Sciatic nerve (tissue), 2 donors: ENCODE measurements at places on chromosomes 3 and 15. TPM values are rescaled to one million over a fixed set of nuclear protein-coding genes. Genes with fewer than 3 reads are reported as not detected.
A peak's percentile ranks its signal among the peaks of the same experiment; 100 is the strongest.

The ARL14 gene
- not detected for total RNA-seq

The MINDY2 gene
- total RNA-seq, result 61.6 TPM

The STXBP5L gene
- 1.4 TPM for total RNA-seq

The CCDC13 gene
- total RNA-seq, result 3.1 TPM

The ITIH3 gene
- 22.0 TPM for total RNA-seq

GRCh38 chr3:173138026-173138425 lies 3.0 kb downstream of the SPATA16 start:
- no peak for DNase-seq

DNA sequence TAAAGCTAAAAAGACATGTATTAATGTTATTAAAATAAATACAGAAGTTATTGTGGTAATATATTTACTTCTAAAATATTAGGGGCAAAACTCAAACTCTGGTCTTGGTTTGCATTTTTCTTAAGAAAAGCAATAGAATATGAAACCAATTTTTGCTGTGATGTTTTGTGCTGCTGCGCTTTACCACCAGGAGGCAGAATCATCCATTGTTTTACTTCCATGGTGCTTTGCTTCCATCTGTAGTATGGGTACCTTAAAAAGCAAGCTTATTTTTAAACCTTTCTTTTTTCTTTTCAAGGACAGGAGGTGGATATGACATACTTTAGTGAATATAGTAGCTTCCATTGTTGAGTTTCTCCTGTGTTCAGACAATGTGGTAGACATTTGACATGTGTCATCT lies 46.6 kb upstream of the MRPL3 start:
- no peak for DNase-seq

GRCh38 chr15:57114070-57114469 lies 195.6 kb downstream of the TCF12 start:
- no peak for DNase-seq

GRCh38 chr15:60782316-60782715 lies 303.4 kb upstream of the ICE2 start:
- no peak for DNase-seq

GRCh38 chr3:128854475-128854874 lies 24.9 kb upstream of the ACAD9 start:
- no peak for DNase-seq

GRCh38 chr3:47704237-47704612 lies 77.5 kb downstream of the SMARCC1 start:
- no peak for DNase-seq

GRCh38 chr3:32166654-32167053 lies 60.2 kb downstream of the GPD1L start:
- no peak for DNase-seq

DNA sequence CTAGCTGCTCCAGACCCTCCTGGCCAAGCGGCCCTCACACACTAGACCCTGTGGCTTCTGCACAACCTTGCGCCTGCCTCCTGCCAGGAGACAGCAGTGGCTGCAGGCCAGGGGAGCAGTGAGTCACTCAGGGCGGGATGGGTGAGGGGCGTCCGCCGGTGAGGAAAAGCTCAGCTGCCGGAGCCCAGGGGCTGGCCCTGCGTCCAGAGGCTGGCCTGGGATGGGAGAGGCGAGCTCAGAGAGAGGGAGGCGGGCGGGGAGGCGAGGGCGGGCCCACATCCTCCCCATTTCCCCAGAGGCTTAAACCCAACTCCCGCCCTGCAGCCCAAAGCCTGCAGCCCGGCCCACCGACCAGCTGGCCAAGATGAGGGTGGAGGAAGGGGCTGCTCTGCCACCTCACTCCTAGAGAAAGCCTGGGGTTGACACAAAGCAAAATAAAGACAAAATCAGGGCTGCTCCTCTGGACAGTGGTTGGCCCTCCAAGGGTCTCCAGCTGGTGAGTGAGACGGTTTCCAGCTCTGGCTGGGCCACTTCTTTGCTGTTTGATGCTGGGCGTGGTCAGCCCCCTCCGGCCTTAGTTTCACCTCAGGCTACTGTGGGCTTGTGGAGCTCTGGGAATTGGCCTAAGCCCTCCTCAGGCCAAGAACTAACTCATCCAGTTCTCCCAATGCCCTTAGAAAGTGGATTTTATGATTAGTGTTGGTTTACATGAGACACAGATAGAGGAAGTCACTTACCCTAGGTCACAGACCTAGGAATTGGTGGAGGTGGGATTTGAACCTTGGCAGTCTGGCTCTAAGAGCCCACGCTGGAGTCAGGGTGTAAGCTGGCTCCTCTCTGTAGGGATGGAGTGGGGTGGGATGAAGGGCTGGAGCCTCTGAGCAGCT lies 50.6 kb downstream of the IQSEC1 start:
- DNase-seq, result peak; percentile 83

DNA sequence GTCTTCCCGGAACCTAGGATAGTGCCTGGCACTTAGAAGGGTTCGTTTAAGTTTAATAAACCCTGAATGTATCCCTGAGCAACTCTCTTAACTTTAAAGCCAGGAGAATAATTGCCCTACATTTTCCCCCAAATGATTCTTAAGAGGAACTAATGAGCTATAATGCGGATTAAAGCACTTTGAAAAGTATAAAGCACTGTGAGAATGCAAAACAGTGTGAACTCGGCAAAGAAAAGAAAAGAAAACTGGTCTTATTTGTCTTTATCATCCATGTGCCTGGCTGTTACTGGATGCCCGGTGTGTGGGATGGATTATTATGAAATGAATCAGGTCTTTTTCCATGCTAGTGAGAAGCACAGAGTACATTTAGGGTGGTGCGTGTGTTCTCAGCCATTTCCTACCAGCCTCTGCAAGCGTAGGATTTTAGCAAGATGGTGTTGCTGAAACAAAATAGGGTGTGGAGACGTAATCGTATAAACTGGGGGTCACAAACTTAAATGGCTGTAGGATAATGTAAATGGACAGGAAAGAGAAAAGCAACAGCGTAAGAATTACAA lies 983 bp downstream of the KBTBD12 start:
- no peak for DNase-seq

GRCh38 chr15:65028338-65028737 lies 1.1 kb downstream of the MTFMT start:
- DNase-seq, result no peak

DNA sequence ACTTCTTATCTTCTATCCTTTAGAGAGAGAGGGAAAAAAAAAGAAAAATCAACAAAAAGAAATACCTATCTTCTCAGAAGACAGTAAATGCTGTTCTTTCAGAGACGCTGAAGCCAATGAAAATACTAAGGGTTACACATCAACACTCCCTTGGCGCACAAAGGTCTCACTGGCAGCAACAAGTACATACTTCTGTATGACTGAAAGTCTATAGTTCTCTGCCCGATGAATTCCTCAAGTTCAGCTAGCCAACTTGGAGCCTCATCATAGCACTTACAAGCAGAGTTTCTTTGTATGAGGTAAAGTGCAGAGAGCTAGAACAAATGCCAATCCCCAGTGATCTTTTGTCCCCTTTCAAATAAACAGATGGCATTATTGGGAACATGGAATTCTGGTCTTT lies 62.7 kb downstream of the CPNE4 start:
- no peak for DNase-seq

DNA sequence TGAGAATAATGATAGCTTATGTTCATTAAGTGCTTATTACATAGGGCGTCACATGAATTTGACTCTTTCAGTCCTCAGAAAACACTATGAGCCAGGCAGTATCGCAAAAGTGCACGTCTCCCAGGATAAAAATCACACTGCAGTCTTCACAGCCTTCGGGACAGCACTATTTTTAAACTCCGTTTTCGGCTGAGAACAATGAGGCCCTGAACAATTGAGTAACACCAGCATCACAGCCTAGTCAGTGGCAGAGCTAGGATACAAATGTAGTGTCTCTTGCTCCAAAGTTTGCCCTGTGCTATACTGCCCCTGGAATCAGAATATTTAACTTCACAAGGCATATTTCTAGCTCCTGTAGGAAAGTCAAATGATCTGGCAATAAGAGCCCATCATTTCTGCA lies 852.1 kb upstream of the SEMA6D start:
- no peak for DNase-seq

DNA sequence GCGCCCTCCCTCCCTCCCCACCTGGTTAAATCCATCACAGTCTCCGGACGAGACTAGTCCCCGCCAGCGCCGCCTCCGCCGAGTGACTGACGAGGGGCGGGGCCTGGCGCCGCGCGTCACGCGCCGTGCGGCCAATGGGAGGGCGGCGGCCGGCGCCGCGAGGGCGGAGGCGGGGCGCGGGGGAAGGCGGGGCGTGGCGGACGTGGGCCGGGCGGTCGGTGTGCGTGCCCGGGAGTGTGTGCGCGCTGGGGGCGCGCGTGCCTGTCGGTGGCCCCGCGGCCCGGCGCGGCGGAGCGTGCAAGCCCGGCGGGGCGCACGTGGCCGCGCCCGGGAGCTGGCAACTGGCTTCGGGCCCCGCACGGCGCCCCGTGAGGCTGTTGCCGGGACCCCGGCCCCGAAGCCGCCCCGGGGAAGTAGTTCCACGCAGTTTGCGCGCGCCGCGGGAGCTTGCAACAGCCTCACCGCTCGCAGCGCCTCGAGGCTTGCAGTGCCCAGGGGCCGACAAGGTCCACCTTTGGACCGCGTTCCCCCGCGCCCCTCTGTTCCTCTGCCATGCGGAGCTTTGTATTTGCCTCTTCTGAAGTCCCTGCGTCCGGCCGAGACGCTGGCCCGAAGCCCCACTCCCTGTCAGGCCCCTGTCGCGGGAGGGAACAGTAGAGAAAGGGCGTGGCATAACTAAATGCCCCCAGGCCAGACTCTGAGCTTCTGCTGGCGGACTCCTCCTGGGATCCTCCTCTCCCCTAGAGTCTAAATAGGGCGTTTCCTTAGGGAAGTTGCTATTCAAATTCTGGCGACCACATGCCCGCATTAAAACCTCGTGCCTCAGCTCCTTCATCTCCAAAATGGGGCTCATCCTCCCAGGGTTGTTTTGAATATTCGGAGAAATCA lies 400.9 kb downstream of the SHQ1 start:
- DNase-seq, result peak; percentile 96

DNA sequence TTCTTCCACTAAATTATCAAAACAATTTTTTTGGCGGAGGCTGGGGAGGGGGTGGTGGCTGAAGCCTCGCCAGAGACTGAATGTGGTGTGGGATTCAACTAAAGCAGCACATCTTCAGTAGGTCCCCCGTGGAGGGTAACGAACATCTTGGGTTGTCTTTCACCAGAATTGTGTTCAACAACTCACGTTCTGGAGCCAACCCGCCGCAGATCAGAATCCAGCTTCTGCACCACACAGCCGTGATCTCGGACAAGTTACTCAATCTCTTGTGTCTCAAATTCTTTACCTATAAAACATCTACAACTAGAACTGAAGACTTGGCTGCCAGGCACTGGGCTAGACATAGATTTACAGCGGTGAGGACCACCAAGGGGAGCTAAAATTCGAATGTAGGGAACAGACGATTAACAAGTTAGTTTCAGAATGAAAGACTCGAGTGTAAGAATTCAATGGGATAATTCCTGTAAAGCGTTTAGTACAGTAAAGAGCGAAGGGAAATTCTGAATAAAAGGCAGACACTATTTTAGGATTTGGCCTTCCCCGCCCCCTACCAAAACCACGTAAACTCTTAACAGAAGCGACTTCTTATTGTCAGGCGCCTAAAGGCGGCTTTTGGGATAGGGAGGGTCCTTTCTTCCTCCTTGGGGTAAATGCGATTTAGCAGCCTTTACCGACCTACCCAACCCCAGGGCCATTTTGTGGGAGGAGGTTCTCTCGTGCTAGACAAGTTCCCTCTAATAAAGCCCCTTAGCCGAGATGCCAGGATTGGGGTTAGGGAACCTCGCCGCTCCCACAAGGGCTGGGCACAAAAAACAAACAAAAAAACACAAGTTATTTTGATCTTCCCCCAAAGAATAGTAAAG lies 697 bp upstream of the RAB5A start:
- DNase-seq, result peak; percentile 62

DNA sequence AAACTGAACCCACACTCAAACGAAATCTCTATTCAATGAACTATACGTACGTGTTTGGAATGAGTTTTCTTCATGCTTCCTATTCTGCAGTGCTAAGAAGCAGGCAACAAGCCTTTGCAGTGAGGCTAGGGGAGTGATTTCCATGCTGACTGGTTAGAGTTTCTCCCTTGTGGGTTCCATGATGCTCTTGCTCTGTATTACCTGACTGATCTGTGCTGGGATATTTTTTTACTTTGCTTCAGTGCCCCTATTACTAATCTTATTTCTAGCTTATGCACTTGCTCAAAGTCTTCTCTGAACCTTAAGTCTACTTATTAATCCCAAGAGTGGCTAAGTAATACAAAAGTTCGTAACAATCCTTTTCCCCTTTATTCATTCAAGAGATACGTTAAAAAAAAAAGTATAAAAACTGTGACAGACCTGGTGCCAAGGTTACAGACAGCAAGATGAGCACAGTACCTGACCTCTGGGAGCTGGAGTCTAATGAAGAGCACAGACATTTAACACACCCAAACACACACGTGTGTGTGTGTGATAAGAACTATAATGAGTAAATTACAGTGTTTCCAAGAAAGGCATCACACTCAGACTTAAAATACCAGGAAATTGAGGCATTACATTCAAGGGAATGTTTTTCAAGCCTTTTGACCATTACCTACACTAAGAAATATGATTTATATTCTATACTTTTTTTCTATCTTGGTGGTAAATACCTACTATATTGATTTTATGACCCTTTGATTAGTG lies 50.5 kb upstream of the FBN1 start:
- no peak for DNase-seq

DNA sequence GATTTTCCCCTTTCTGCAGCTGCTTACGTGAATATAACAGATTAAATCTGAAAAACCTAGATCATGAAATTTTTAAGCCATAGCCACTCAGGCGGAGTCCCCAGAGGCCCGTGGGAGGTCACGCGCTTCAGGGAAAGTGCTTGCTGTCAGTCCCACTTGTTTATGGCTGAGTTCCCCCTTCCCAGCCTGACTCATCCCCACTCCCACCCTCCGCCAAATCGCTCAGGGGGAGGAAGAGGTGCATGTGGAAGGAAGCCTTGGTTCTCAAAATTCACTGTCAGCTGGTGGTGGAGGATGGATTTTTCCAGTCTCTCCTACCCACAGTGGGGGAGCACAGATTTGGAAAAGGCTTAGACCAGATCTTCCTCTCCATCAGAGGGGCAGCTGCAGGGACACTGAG lies 67.4 kb downstream of the CORO2B start:
- DNase-seq, result peak; percentile 45

DNA sequence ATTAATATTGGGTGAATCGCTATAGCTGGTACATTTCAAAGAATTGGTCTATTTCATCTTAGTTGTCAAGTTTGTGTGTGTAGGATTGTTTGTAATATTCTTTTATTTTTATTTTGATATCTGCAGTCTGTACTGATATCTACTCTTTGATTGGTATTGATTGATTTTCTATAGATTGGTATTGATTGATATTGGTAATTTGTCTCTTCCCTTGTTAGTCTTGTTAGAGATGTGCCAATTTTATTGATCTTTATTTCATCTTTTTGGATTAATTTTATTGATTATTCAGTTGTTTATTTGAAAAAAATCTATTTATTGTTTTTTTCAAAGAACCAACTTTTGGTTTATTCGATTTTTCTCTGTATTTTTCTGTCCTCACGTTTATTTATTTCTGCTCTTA lies 61.4 kb downstream of the TM2D3 start:
- no peak for DNase-seq

GRCh38 chr3:105785803-105786202 lies 83.0 kb downstream of the CBLB start:
- no peak for DNase-seq
